ENCODE measurements at places on chromosomes 1 and 21.

DNA sequence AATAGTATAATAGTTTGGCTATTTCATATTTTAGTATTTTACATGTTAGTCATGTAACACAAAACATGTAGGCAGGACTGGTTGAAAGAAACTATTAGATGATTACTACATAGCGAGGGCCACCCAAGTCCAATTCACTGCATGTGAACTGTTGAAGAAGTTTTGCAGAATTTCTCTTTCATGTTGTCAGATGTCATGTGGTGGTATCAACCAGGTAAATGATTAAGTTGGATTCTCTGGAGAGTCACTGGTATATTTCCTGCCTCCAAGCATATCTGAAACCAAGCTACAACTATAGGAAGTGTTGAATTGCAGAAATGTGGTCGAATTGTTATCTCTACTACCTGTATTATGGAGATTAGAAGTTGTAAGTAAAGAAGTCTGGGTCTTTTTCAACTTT, 137.8 kb upstream of the DPYD start:
- DNase-seq, result no peak

DNA sequence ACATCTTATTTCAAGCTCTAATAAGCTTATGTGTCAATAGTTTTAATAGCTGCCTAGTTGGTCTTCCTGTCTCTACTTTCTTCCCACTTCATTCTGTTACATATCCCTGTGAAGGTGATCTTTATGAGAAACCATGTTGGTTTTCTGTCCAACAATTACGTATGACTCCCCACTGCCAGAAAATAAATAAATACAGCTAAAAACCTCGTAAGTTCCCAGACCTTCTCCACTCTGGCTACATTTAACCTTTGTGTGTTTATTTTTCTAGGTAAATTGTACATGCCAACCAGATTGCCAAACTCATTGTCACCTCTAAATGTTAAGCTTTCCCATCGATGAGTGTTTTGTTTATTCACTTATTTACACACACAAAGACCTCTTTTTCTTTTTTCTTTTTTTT, 147.2 kb downstream of the CRB1 start:
- no peak for DNase-seq

DNA sequence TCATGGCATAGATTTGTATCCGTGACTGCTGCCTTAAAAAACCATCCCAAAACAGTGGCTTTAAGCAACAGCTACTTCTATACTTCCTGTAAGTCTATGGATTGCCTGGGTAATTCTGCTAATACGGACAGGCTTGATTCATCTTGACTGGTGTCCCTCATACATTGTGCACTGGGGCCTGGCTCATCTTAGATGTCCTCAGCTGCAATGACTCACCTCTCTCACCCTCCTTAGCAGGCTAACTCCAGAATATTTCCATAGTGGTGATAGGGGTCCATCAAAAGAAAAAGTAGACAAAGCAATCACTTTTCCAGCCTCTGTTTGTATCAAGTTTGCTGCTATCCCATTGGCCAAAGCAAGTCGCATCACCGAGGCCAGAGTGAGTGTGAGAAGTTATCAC, 409.1 kb upstream of the KAZN start:
- DNase-seq, result no peak

GRCh38 chr21:32371913-32372314, 20.9 kb downstream of the URB1 start:
- DNase-seq, result no peak

DNA sequence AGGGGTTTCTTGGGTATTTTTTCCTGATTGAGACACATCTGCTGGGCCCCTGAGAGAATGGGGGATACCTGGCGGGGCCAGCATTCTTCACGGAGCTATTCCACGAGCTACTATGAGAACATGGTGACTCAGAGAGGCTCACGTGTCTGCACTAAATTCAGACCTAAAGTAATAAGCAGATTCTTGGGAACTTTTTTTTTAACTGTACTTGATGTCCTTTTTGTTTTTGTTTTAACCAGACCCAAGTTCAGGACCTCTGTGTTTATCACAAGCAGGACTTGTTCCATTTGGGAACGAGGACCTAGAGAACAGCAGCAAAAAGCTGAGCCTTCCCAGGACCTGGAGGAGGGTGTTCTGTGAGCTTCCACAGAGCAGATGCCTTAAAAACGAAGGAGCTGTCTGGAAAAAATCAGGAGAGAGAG, 44.0 kb downstream of the EVA1C start:
- no peak for DNase-seq
